ENCODE measurements at places on chromosomes 7 and 10.
A peak's percentile ranks its signal among the peaks of the same experiment; 100 is the strongest.

- DNase-seq = no peak
These were observed 13.6 kb downstream of the NSMCE4A start for GRCh38 chr10:121961456-121961855.

GRCh38 chr10:22605168-22605567 is 109.2 kb downstream of the PIP4K2A start:
- DNase-seq = no peak

DNA sequence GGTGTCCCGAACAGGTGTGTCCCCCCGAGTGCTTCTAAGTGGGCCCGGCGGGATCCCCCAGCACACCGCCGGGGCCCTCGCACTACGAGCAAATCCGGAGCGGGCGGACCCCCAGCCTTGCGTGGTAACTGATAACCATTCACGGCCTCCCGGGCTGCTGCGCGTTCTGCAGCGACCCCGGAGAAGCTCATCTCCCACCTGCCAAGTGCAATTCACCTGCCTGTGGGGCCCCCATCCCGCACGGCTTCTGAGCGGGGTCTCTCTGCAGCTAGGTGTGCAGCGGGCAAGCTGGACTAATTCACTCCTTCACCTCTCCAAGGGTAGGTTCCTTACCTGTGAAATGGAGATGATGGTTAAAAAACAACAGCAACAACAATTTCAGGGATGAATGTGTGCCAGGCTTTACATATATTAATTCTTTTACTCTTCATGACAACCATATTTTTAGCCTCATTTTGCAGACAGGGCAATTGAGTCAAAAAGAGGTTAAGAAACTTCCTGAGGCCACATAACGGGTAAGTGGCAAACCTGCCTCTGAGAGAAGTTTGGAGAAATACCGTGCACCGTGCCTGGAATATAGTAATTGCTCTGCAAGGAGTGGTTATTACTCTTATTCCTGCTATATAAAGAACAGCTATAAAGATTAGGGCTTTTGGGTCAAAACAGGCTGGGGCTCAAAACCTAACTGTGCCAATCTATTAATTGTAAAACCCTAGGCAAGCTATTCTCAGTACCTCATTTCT is 652 bp upstream of the PODXL start:
- no peak for DNase-seq

DNA sequence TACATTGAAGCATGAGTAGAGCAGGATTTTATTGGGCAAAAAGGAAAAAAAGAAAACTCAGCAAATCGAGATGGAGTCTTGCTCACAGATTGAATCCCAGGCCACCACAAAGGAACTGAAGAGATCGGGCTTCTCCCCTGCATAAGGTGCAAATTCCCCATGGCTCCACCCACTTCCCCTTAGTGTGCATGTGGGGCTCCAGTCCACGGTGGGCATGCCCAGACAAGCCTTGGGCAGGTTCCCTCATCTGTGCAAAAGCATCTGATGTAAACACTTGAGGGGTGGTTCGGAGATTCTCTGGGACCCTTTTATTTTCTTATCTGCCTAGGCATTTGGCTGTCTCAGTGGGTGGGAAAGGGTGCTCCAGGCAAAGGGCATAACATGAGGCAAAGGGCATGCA is 150.7 kb downstream of the CFTR start:
- DNase-seq = no peak

GRCh38 chr7:104985259-104985617 is 28.8 kb upstream of the KMT2E start:
- no peak for DNase-seq

- DNase-seq = no peak
These were observed 104.8 kb downstream of the JAZF1 start for GRCh38 chr7:28075674-28076358.

DNA sequence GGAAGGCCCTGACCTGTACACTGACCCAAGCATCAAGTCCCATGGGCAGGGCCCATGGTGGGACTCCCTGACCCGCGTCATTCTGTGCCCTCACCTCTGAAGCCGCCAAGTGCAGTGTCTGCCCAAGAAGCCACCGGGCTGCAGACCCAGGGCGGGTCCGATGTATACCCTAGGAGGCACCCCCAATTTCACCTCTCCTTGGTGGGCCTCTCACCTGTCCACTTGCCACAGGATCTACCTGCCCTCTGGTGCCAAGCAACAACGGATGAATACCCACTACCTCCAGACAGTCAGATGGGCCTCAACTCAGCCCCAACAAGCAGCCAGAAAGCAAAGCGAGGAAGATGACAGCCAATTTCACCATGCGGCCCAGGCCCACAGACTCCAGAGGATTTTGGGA is 92.6 kb downstream of the CTBP2 start:
- no peak for DNase-seq

DNA sequence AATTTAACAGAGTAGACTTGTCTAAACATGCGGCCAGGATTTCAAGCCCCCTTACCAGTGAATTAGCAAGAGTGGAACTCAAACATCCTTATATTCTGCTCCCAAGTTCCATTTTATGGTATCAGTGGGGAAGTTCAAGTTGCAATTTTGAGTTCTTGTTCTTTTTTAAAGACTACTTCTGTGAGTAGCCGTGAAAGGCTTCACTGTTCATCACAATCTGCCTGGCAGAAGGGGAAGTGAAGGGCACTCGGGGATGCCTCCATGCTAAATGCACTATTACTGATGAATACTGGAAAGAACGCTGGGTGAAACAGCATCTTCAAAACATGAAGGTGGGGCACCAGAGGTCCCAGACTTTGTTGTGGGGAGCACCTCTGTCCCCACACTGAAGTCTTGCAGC is 22.4 kb upstream of the FGL2 start:
- DNase-seq = no peak

- DNase-seq = no peak
These were observed 193.6 kb downstream of the MBL2 start for GRCh38 chr10:52578871-52579405.

DNA sequence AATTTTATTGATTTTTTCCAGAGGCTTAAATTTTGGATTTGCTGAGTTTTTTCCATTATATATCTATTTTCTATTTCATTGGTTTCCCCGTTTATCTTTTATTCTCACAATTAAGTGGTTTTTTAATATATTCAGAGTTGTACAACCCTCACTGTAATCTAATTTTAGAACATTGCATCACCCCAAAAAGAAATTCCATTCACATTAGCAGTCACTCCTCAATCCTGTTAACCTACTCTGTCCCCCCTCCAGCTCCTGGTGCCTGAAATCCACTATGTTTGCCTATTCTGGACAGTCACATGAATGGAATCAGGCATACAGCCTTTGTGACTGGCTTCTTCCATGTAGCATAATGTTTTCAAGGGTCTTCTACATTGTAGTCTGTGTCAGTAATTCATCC is 55.8 kb upstream of the ITGA8 start:
- no peak for DNase-seq

GRCh38 chr10:68553138-68553537 is 7.0 kb upstream of the TET1 start:
- no peak for DNase-seq

GRCh38 chr7:149664666-149665065 is 108.7 kb downstream of the ZNF467 start:
- no peak for DNase-seq

DNA sequence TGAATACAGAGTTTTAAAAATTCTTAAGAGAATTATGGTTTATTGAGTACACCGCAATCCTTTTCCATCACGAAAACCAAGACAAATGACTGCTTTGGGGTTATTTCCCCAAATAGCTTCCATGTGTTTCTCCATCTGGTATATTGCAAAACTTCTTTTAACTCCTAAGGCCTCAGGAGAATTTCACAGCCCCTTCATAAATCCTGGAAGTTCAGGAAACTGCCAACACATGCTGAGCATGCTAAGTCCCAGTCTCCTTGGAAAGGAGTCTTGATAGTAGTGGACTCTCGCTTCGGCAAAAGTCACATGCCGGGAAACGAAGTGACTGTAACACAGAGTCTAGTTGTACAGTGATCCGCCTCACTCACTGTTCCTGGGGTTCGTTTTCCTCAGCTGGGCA is 88.1 kb upstream of the RSU1 start:
- no peak for DNase-seq

DNA sequence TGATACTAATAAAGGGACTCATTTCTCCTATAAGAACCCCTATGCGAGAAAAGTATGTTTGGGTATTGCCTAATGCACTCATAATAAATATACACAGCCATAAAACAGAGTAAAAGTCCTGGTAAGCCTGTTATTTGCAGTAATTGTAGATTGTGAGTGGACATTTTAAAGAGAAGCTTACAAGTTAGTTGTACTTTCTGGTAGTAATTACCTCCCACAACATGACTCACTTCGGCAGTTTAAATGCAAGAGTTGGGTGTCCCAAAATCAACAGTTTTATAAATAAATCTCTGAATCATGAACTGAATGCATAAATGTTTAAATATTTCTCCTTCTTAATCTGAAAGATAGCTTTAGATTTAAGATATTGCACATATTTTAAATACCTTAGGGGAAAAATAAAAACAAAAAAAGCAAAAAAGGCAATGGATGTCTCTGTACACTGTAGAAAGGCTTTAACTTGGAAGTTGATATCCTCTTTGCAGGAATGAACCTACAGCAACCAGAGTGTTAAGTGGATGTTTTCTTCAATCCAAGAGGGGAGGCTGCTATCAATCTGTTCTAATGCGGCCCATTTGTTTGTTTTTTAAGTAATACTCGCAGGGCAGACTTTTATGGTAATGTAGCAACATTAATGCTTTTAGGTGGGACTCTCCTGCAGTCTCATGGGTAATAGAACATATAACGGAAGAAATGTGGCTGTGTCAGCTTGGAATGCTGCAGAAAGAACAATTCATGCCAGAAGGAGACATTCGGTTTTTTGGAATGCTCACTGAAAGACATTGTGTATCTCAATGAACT is 57.3 kb upstream of the ZEB1 start:
- DNase-seq = no peak

- no peak for DNase-seq
These were observed 491.6 kb upstream of the GALNT17 start for GRCh38 chr7:70640266-70640833.

DNA sequence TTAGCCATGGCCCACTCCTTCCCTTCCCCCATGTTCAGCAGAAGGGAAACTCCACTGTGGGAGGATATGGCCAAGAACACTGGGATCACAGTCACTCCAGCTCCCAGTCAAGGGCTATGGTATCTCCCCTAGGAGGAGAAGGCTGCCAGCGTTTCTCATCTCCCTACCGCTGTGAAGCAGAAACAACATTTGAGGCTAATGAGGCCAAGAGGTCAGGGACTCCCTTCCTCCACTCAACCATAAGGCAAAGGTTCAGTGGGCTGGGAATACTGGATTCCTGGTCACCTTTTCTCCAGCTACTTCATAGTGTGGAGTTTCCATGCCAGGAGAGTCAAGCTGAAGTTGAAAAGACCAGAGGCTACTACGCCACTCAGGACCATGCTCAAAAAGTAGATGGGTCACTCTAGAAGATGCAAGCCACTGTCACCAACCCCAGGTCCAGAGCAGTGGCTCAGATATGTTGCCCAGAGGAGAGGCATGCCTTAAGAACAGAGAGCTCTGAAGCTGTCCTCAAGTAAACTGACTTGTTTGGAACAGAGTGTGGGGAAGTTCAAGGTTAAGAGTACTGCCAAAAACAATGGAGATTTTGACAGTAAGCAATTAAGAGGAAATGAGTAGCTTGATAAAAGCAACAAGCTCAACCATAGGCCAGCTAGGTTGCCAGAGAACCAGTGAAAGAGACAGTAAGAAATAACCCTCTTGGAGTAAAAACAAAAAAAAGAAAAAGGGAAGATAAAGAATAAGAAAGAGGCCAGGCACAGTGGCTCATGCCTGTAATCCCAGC is 3.8 kb upstream of the TMEM140 start:
- no peak for DNase-seq

DNA sequence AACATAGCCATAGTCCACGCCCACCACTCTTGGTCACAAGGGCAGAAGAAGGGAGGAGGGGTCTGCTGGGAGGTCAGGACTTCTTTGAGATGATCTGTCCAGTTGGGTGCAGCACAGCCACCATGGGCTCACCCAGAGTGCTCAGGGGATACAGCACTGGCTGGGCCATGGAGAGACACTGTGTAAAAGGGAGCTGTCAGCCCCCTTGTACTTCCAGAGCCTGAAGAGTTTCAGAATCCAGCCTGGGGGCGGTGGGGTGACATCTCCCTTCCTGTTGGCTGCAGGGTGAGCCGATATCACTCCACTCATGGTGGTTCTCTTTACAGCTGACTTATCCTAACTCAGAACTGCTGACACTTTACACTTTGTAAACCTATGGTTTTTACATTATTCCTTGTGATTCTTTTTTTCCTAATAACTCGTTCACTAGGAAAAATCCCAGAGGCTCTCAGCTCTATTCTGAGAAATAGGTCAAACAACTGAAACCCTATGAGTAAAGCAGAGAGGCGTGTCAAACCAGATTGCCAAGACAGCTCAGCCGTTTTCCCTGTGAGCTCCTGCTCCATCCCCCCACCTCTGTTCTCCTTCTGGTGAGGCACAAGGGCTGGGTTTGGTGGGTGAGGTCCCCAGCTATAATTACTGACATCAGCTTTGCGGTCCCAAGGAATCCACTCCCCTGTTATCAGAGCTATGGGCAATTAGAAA is 3.2 kb upstream of the MRPS24 start:
- DNase-seq = no peak

DNA sequence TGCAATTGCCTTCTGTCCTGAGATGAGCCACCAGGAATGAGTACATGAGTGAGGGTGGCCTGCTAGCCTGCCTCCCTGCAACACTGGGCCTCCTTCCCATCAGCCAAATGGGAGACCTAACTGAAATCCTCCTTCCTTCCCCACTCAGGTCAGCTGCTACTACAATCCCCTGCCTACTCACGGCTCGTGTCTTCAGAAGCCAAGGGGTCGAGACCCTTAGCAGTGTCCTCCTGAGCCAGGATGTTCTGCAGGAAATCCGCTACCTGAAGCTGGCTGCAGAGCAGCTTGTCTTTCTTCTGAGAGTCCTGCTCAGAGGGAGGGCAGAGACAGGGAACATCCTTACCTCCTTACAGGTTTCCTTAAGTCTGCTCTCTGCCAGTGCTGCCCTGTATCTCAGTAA is 1.2 kb downstream of the ZWINT start:
- no peak for DNase-seq

- DNase-seq = no peak
These were observed 387.4 kb downstream of the ETV1 start for GRCh38 chr7:13602036-13602435.

- no peak for DNase-seq
These were observed 39.0 kb downstream of the POR start for GRCh38 chr7:75953931-75954330.

DNA sequence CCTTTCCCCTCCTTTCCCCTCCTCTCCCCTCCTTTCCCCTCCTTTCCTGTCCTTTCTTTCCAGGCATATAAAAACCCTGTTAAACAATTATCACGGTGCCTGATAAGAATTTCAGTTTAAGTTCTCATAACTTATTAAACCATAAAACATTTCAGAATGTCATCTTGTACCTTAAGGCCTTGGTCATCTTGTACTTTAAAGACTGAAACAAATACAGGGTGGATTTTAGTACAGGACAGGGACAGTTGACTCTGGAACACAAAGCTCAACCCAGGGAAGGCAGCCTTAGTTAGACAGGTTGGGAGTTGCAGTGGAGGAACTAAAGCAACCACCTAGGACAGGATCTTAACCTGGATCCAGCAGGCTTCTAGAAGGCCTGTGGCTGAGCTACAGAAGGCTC is 1.2 kb downstream of the AGR3 start:
- no peak for DNase-seq

GRCh38 chr10:30784897-30785605 is 155.5 kb upstream of the LYZL2 start:
- DNase-seq = peak; percentile 18

Data from T-helper 1 cell (primary cell).